Stimulated activated CD4-positive, alpha-beta T cell treated with anti-CD3 and anti-CD28 coated beads, Interleukin-12 subunit alpha, Interleukin-12 subunit beta, amount 100 ng/mL, for 24 hours (primary cell): ENCODE measurements at places on chromosomes 5 and 9.

DNA sequence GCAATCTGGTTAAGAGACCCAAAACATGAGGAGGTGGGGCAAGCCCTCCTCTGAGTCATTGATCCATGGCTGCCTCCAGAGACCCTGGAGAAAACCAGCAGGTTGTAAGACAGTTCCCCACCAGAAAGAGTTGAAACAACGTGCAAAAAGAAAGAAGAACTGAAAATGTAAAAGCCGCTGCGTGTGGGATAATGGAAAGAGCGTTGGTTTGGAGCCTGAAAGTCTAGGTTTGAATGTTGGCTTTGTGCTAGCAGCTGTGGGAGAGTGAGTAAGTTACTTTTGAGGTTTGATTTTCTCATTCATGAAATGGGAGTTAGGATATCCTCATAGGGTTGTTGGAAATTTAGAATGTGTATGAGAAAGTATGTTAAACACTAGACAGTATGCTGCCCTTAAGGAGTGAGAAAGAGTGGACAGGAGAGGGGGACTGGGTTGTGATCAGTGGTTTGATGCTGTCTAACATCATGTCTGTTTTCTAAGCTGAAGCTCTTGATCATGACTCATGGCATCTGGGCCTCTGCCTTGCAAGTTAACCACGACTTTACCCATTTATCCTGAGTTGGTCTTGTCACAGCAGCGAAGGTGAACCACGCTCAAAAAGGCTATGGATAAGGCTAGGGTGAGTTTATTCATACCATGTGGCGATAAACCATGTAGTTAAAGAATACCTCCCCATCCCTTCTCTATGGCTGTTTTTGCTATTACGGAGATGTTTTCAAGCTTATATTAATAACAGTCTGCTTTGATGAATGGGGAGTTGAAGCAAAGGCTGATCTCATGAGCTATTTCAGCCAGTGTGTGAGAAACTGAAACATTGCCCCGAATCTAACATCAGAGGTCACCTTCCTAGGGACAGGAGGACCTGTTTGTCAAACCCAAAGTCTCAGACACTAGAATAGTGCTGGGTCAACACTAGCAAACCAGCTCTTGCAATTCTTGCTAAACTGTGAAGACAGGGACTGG, 41.3 kb downstream of the ZNF366 start:
- DNase-seq, result no peak

- peak; percentile 43 for DNase-seq
These were observed 11.8 kb upstream of the ACTBL2 start for GRCh38 chr5:57494104-57495098.

DNA sequence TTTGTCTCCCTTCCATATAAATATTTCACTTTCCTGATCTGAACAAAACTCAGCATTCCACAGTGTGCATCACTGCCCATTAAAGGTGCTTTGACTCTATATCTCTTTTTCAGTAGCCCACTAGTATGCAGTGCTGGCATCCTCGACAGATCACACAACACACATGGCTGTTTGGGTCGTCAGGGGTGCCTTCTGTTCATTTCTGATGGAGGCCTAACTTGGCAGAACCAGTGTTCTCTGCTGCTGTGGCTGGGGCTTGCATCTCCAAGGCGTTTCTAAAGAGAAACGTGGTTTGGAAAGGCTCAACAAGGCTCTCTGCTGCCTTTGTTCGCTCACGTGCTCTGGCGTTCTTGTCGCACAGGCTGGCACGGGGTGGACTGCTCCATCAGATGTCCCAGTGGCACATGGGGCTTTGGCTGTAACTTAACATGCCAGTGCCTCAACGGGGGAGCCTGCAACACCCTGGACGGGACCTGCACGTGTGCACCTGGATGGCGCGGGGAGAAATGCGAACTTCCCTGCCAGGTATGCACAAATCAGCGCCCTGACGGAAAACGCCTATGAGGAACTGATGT, 97.7 kb upstream of the PRRC1 start:
- no peak for DNase-seq

DNA sequence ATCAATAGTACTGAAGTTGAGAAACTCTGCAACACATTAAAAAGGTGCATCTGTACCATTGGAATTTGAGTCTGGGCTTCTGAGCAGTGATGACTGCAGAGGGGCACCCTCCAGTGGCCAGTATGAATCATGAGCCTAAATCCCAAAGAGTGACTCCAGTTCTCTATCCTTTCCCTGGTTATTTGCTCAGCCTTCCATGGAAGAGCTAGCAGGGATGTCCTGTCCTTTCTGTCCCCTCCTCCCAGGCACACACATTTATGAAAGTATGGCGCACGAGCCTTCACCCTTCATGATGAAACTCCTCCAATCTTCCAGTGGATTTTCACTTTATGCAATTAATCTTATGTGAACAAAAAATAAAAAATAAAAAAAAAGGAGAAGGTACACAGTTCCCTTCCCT, 81.0 kb downstream of the ESM1 start:
- no peak for DNase-seq

GRCh38 chr5:125659316-125660023, 763.7 kb upstream of the GRAMD2B start:
- DNase-seq, result no peak

- no peak for DNase-seq
These were observed 3.6 kb upstream of the DCP2 start for GRCh38 chr5:112973036-112973435.

DNA sequence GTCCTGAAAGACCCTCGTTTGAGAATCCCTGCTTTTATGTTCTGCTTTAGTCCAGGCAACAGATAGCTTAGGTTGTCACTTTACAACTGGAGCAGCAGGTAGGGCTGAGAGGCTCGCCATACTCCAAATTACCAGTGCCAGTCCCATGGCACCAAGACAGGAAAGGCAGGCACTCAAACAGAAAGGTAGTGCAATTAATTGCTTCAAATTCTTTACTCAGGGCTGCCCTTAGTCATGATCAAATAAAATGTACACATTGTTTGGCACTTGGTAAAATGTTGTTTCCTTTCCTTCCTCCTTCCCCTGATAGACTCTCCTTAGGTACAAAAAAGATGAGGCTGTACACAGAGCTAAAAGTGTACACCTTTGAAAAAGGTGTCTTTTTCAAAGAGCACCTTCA, 115.8 kb upstream of the CCDC152 start:
- no peak for DNase-seq

- no peak for DNase-seq
These were observed 247.2 kb downstream of the CDH10 start for GRCh38 chr5:24397601-24398000.

GRCh38 chr5:127565586-127566270, 48.3 kb downstream of the PRRC1 start:
- DNase-seq, result no peak

GRCh38 chr5:92566113-92566786, 1014.8 kb downstream of the NR2F1-AS1 start:
- DNase-seq, result no peak

GRCh38 chr9:21144603-21145002, 3.0 kb upstream of the IFNW1 start:
- DNase-seq, result no peak

DNA sequence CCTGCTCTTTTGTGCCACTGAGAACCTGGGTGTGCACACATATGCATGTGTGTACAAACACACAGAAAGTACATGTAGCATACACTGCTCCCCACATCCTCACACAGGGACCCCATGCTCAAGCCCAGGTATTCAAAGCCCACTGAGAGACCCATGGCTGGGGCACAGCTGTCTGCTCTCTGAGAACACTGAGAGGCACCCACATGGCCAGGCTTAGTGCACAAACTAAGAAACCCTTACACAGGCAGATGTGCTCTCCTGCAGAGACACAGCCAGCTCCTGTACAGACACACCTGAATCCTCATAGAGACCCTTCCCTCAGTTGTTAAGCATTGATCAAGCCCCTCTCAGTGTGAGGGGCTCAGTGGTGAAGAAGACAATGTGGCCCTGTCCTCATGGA, 92.5 kb downstream of the CACNA1B start:
- DNase-seq, result no peak

GRCh38 chr9:137722481-137722880, 103.7 kb downstream of the EHMT1 start:
- no peak for DNase-seq

DNA sequence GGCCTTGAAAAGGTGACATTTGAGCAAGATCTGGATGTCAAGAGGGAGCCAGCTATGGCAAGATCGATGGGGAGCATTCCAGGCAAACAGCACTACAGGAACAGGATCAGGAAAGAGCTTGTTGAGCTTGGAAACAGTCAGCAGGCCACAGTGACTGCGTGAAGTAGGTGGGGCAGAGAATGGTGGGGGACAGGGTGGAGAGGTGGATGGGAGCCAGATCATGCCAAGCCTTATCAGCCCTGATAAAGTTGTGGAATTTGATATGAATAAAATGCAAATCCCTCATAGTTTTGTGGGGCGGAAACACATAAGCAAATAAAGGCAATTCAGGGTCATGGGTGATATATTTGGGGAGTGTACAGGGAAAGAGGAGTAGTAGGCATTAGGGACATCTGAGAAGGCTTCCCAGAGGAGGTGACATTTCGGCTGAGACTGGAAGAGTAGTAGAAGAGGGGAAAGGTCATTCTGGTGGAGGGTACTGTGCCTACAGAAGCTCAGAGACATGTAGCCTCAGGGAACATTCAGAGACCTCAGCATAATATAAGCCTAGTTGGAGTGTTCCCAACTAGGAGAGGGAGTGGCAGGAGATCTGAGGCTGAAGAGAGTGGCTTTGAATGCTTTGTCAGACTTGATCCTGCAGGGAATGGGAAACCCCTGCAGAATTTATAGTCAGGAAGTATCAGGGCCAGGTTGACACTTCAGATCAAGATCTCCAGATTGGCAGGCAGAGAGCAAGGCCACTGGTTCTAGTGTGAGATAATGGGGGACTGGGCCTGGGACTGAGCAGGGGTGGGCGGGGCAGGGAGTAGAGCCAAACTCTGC, 9.7 kb upstream of the CYSTM1 start:
- no peak for DNase-seq

DNA sequence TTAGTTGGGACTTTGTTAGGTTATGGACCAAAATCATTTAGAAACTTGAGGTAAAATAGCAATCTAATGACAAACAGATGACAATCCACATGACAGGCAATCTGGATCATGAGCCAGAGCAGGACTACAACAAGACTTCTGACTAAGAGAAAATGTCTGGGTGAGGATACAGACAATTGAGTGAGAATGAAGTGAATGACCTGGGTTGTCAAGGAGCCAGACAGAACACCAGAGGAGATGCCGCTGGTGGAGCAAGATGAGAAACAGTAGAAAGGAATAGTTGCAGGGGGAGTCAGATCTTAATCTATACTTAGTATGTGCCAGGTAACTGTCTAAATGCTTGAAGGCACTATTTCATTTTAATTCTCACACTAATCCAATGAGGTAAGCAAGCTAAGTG, 277.8 kb downstream of the PRELID2 start:
- no peak for DNase-seq

- DNase-seq, result no peak
These were observed 83.9 kb downstream of the KCTD16 start for GRCh38 chr5:144254552-144254951.

GRCh38 chr9:32551276-32552051, 663 bp upstream of the SMIM27 start:
- DNase-seq, result peak; percentile 5

- no peak for DNase-seq
These were observed 23.6 kb upstream of the CEMIP2 start for GRCh38 chr9:71791875-71792274.

GRCh38 chr9:90307167-90307833, 335.3 kb downstream of the DIRAS2 start:
- no peak for DNase-seq

DNA sequence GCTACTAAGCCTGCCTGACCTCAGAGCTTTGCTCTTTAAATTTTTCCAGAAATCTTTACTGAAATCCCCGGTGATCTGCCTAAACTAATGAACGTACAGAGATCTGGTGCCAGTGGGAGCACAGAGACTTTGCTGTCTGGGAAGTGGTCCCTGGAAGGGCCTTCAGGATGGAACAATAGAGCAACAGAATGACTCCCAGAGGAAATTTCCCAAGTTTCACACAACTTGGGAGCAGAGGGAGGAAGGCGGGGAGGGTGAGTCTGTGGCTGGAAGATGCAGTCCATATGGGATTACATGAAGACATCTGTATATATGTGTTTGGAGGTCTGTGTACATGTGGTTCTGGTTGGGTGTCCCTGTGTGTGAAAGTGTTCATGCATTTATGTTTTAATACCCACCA, 638.3 kb downstream of the CCDC171 start:
- no peak for DNase-seq
